ENCODE measurements at places on chromosomes 6 and 20. TPM values are rescaled to one million over a fixed set of nuclear protein-coding genes. Genes with fewer than 3 reads are reported as not detected.

The GINS1 gene
- total RNA-seq: 35.2 TPM

The WFDC5 gene
- total RNA-seq: not detected

The CLDN20 gene
- not detected for total RNA-seq

The CLVS2 gene
- total RNA-seq: not detected

The PNRC1 gene
- 58.1 TPM for total RNA-seq

The HLA-DRB1 gene
- total RNA-seq: 10.9 TPM

The DEFB115 gene
- total RNA-seq: not detected

The HLA-DQB2 gene
- not detected for total RNA-seq

The ASIP gene
- not detected for total RNA-seq

The SPTLC3 gene
- 0.13 TPM for total RNA-seq
